ENCODE measurements at places on chromosomes 3 and 15.

DNA sequence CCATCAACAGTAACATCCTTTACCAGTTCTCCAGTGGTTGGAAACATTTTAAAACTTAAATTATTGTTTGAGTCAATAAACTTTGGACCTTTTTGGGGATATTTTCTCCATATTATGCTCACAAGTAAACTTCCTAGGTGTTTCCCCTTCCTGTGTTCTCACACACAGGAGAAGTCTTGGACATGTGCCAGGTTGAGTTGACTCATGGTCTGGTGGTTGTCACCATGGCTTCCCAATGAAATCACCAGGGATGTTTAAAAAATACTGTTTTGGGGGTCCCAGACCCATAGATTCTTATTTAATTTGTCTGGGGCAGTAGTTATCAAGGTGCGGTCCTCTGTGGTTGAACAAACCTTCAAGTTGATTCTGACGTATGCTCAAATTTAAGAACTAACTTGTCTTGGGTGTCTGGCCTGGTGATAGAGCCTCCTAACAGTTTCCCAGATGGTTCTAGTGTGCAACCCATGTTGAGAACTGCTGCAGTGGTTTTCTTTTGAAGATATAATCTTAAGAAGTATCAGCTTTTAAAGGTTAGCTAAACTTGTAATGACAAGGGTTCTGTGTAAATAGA is 291.8 kb downstream of the EDEM1 start:
- no peak for DNase-seq

GRCh38 chr3:11661827-11662226 is 18.1 kb upstream of the VGLL4 start:
- no peak for DNase-seq

GRCh38 chr15:52290329-52290728 is 5.3 kb downstream of the MYO5C start:
- DNase-seq: no peak

DNA sequence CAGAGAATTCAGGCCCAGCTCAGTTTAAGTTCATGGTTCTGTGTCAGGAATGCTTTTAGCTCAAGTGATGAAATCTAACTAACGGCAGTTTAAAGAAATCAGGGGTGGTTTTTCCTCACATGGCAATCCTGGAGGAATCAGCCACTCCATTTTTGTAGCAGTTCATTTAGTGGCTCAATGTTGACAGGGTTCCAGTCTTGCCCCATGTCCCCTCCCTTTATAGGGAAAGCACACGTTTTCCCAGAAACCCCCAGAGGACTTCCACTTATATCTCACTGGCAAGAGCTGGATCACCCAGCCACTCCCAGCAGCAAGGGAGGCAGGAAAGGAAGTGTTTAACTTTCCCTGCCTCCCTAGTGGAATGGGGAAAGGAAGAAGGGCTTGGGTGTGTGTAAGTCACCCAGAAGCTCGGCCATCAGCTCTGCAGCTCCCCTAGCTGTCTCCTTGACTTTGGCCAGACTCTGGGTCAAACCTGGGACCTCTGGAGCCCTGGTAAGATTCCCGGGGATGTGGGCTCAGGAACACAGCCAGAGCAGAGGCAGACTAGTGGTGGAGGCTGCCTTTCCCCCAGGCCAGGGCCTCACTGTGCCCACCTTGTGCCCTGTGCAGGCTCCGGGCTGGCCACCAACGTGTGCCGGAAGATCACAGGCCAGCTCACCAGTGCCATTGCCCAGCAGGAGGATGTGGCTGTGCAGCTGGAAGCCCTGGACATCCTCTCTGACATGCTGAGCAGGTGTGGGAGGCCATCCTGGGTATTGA is 11.3 kb downstream of the CAND2 start:
- no peak for DNase-seq

- no peak for DNase-seq
These were observed 60.5 kb downstream of the TOP2B start for GRCh38 chr3:25604107-25604805.

GRCh38 chr3:107184375-107184774 is 192.9 kb upstream of the CCDC54 start:
- DNase-seq: no peak

DNA sequence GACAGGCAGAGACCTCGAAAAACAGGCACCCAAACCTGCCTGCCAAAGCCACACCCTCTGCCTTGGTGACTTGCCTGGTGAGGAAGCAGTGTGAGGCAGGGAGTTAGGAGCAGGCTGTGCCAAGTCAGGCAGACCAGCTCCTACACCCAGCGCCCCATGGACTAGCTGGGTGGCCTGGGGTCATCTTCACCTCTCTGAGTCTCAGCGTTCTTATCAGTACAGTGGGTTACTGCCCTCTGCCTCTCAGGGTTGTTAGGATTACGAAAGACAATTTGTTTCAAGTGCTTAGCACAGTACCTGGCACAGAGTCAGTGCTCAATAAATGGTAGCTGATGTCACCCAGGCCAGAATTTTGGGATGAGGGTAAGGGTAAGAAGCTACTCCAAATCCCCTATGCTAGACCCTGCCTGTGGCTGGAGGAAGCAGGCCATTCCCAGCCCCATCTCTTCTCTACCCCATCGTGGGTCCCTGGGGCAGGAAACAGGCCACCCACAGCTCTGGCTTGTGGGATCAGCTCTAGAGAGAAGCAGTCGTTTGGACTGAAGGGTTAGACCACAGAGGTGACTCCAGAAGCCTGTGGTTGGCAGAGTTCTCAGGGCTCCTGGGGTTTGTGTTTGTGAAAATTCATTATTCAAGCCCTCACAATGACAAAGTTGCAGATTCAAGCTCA is 10.1 kb downstream of the SLC51B start:
- DNase-seq: no peak

DNA sequence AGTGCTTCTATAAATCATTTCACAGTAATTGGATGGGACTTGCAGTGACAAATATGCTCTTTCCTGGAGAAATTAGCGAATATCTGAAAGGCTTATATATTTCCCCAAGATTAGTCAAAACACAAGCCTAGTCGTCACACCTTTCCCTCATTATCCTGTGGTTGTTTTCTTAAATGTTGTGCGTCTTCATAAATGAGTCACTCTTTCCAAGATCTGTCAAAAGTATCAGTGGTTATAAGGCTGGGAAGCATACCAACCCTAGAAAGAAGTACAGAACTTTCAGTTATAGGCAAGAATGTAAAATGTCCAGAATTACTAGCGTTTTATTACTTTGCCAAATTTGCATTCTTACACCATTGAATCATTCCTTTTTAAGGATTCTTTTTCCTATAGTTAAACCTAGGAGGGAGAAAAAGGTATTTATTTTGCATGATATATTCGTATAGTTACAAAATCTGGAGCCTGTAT is 33.6 kb downstream of the TMEM212 start:
- no peak for DNase-seq

- DNase-seq: no peak
These were observed 32.0 kb downstream of the RNF168 start for GRCh38 chr3:196471551-196471950.

DNA sequence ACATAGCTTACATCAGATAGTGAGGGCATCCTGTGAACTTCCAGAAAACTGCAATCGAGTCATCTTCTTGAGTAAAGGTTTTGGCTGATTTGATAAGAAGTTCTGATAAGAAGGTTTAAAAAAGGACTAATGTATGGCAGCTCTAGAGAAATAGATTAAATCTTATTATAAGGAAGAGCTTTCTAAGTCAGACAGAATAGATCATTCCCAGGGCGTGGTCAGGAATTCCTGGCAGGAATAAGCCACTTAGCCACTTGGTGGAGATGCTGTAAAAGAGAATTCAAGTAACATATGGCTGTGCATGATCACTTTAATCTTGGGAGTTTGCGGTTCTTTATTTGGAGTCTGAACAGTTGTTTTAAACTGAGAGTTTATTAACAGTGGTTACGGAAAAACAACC is 17.4 kb downstream of the PGBD4 start:
- no peak for DNase-seq

GRCh38 chr3:45582430-45582829 is 12.1 kb upstream of the LIMD1 start:
- no peak for DNase-seq

DNA sequence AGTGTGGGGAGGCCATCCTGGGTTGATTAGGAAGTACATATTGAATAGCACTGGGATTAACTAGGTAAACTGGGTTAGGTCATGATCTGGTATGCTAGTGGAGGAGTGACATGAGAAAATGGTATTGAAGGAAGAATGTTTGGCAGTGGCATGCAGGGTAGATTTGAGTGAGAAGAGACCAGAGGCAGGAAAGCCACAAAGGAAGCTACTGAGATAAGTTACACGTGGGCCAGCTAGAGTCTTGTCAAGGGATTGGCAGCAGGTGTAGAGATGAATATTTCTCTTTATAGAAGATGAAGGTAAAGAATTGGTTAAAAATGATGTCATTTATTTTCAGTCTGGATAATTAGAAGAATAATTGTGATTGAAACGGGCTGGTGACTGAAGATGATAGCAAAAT is 91.0 kb upstream of the TPRG1 start:
- no peak for DNase-seq

GRCh38 chr3:142239421-142239820 is 14.0 kb upstream of the GK5 start:
- DNase-seq: no peak

GRCh38 chr3:177487635-177488186 is 290.4 kb upstream of the TBL1XR1 start:
- no peak for DNase-seq

DNA sequence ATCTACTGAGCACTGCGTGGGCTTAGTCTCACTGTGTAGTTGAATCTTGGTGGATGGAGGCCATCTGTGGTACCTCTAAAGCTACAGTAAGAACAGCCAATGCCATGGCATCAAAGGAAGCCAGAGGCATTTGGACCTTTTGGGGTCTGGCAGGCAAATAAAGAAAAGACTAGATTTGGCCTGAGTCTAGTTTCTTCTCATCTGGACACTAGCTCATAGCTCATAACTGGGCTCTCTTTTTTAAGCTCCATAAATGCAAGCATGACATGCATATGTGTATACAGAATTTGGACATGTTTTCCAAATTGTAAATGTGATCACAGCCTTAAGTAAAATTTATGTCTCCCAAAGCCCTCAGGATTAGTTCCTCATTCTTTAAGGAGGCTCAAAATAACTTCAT is 107.5 kb downstream of the CNTN6 start:
- DNase-seq: no peak

DNA sequence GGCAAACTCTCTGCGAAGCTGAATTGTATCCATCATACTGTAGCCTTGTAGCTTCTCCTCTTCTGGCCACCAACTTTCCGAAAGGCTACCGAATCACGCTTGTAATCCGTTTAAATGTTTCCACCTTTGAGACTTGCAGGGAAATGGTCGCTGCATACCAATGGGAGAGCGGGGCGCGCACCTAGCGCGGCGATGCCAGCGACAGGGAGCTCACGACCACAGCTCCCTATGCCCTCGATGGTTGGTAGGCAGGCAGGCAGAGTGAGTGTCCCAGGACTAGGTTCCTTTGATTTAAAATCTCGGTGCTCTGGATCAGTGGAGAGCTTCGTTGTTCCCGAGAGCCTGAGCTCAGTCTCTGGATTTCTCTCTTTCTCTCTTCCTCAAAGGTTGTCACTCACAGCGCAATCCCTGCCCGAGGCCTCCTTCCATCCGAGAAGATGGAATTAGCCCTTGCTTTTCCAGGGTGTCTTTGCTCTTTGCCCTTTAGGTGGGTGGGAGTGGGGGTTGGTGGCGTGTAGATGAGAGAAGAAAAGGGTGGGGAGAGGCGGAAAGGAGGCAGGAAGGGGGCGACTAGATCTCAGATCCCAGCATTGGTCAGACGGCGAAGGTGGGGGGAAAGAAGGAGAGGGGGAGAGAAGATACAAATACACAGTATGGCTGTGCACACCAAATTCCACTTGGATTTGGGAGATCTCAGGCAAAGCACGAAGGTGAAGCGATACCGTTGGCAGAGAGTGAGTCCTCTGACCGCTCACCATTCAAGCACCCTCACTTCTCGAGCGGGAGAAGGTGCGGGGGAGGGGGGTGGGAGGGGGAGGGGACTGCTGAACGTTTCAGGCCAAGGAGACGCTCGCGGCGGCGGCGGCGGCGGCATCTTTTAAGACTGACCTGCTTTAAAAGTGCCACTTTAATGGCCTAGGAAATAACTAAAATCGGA is at the start of gene SLITRK3:
TSS of gene SLITRK3 (minus strand) at position 745 of the 937 bp plus-strand sequence. CDS start 5,554 bp downstream, outside the sequence.
- no peak for DNase-seq

- DNase-seq: no peak
These were observed 17.2 kb downstream of the IMPG2 start for GRCh38 chr3:101303089-101303731.

- no peak for DNase-seq
These were observed 108.4 kb downstream of the SHQ1 start for GRCh38 chr3:72739531-72740466.

DNA sequence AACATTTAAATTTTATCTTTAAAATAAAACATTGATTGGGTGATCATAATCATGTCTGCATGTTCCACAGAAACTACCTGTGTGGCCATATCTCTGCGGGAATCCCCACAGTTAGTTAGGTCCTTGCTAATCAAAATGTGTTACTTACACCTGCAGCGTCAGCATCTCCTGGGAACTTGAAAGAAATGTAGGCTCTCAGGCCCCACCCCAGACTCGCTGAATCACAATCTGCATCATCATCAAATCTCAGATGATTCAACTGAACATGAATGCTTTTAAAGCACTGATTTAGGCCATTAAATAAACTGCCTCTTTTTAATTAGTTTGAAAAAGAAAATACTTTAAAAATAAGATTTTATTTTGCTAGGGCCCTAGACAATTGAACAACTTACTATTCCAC is 577.8 kb downstream of the PYDC2 start:
- no peak for DNase-seq

DNA sequence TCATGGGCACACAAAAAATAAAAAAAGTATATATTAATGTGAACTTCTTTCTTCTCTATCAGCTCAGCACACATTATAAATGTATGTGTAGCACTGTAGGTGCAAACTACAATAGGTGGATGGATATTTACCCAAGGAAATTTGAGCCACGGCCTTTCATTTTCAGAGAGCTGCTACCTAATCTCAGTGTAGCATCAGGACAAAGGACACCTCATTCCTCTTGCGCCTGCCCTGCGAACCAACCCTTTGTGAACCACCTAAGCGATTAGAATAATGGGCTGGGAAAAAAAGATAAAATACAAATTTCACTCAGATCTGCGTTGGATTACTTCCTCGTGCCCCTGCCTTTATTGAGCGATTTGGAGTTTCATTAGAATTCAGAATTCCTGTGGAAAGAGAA is 263.2 kb downstream of the NR2F2 start:
- DNase-seq: no peak
